ENCODE measurements at places on chromosomes 4 and X.

GRCh38 chr4:63901304-63901703 lies 507.9 kb downstream of the TECRL start:
- DNase-seq: no peak

GRCh38 chr4:121139533-121140222 lies 24.4 kb downstream of the TNIP3 start:
- DNase-seq: no peak

GRCh38 chr4:70892086-70892769 lies 9.9 kb upstream of the MOB1B start:
- DNase-seq: no peak

- no peak for DNase-seq
These were observed 61.7 kb upstream of the HDAC8 start for GRCh38 chrX:72634331-72634730.

GRCh38 chr4:81130569-81130968 lies 84.5 kb downstream of the PRKG2 start:
- DNase-seq: no peak

- no peak for DNase-seq
These were observed 106.3 kb upstream of the TMLHE start for GRCh38 chrX:155718972-155719586.

- no peak for DNase-seq
These were observed 137.1 kb downstream of the AMELX start for GRCh38 chrX:11430271-11430670.

GRCh38 chr4:113548303-113548702 lies 213.2 kb downstream of the CAMK2D start:
- no peak for DNase-seq

DNA sequence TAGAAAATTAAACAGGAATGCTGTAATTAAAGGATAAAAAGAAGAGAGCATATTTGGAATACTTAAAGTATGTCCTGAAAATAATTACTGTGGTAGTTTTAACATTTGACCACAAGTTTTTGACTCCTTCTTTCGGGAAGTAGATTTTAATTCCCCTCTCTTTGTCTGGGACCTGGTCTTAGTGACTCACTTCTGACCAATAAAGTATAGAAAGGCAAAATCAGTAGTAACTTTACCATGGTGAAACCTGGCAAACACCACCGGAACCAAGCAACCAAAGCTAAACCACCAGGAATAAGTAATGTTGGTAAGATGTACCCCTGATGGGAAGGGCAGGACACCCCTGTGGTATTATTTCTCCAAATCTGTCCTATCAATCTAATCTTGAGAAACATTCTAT lies 314.8 kb downstream of the PDHA2 start:
- DNase-seq: no peak

DNA sequence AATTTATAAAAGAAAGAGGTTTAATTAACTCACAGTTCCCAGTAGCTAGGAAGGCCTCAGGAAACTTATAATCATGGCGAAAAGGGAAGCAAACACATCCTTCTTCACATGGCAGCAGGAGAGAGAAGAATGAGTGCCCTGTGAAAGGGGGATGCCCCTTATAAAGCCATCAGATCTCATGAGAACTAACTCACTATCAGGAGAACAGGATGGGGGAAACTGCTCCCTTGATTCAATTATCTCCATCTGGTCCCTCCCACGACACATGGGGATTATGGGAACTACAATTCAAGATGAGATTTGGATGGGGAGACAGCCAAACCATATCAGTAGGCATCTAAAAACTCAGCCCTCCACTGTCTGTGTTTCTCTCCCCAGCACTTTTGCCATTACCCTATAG lies 22.4 kb downstream of the ANK2 start:
- DNase-seq: no peak

GRCh38 chr4:148962539-148963290 lies 520.5 kb upstream of the NR3C2 start:
- DNase-seq: no peak

- DNase-seq: no peak
These were observed 2.6 kb downstream of the DCLK2 start for GRCh38 chr4:150080875-150081274.

GRCh38 chr4:41525129-41525528 lies 12.8 kb upstream of the LIMCH1 start:
- no peak for DNase-seq

- DNase-seq: no peak
These were observed 247.3 kb downstream of the SLC7A11 start for GRCh38 chr4:137994853-137995252.

- DNase-seq: no peak
These were observed 22.6 kb downstream of the WDR1 start for GRCh38 chr4:10093801-10094552.

DNA sequence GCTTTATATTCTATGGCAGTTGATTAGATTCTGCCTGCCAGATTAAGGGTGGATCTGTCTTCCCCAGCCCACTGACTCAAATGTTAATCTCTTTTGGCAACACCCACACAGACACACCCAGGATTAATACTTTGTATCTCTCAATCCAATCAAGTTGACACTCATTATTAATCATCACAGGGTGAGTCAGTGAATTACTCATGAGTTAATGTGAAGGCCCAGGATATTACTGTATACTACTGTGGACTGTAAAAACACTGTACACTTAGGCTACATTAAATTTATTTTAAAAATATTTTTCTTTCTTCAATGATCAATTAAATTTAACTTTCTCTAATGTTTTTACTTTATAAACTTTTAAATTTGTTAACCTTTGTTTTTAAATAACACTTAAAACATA lies 87.7 kb downstream of the NAP1L3 start:
- no peak for DNase-seq
